ENCODE measurements at places on chromosomes 3 and 15.
A peak's percentile ranks its signal among the peaks of the same experiment; 100 is the strongest.

GRCh38 chr3:116870379-116870778, 160.8 kb downstream of the TUSC7 start:
- DNase-seq, result no peak

DNA sequence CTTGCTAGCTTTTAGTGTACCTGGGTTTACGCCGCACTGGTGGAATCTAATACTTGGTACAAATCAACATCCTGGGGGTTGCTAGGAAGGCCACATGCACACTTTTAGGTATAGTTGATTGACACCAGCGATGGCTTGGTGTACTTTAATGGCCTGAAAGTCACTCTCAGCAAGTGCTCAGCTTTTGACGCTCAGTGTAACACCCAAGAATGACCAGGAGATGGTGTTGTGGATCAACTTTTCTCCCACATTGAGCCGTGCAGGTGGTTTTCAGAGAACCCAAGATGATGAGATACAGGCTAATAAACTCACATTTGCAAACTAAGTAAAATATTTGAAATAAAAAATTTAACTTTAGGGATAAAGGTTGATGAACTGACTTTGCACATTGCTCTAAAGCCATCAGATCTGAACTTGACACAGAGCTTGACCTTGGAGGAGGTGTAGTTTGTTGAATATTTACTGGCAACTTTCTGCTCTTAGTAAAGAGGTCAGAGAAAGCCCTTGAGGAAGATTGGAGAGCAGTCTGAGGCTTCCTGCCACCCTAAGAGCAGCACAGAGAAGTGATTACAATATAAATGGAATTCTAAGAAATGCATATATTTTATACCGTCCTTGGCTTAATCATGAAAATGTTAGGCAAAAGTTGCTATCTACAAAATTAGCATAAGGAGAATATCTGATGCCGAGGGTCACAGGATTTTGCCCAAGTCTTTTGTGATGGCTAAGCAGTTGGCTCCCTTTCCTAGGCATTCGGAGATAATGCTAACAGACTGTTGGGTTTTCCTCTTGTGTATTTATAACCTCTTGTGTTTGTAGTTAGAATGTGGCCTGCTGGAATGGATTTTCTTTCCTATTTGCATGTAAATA, 143.4 kb upstream of the RASGRP1 start:
- DNase-seq, result peak; percentile 21

GRCh38 chr15:38528294-38528693, 36.3 kb downstream of the RASGRP1 start:
- DNase-seq, result no peak

GRCh38 chr3:149650828-149651227, 7.0 kb downstream of the WWTR1 start:
- no peak for DNase-seq

- no peak for DNase-seq
Observed at GRCh38 chr3:195462308-195462610, 19.4 kb upstream of the ACAP2 start.

GRCh38 chr3:43638594-43639447, 17.0 kb upstream of the ANO10 start:
- DNase-seq, result peak; percentile 15

GRCh38 chr15:81754078-81754477, 291.7 kb downstream of the MEX3B start:
- no peak for DNase-seq

- DNase-seq, result no peak
Observed at GRCh38 chr3:4757575-4758248, 221.5 kb upstream of the BHLHE40 start.

DNA sequence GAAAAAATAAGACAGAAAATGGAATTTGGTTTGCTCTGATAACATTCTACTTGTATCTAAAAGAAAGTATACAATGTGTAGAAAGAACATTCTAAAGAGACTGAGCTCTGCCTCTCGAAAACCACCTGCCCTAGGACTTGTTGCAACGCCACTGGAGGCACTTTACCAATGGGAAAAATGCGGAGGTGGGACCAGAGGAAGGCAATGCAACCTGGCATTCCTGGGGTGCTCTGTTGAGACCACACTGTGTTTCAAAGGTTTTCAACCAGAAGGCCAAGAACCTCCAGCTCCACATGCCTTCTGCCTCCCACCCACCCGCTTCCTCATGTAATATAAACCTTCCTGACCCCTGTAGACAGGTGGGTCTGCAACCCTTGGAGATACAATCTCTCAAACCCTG, 4.5 kb downstream of the PROK2 start:
- no peak for DNase-seq

DNA sequence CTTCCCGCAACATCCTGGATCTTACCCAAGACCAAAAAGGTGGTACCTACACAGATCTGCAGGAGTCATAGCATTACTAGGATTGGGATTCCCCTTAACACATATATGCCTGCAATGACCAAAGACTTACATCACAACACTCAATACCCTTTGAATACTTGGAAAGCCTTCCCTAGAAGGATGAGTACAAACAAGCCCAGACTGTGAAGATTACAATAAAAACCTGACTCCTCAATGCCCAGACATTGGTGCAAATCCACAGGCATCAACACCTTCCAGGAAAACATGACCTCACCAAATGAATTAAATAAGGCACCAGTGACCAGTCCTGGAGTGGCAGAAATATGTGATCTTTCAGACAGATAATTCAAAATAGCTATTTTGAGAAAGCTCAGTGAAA, 326.8 kb downstream of the TBL1XR1 start:
- DNase-seq, result no peak

All from AML-193 (cell line).